Activated T-cell treated with anti-CD3 and anti-CD28 coated beads, Interleukin-2, amount 50 U/mL, for 48 hours (primary cell): ENCODE measurements at places on chromosomes 13 and 19.

GRCh38 chr19:54709212-54709948, 14.9 kb upstream of the KIR3DL3 start:
- DNase-seq, result no peak

- no peak for DNase-seq
Measured at GRCh38 chr13:89746554-89746953, 1600.9 kb upstream of the MIR17HG start.

GRCh38 chr19:28966737-28967399, 246.1 kb downstream of the UQCRFS1 start:
- no peak for DNase-seq

- DNase-seq, result no peak
Measured at GRCh38 chr19:7788178-7788932, 25.3 kb downstream of the CLEC4M start.

DNA sequence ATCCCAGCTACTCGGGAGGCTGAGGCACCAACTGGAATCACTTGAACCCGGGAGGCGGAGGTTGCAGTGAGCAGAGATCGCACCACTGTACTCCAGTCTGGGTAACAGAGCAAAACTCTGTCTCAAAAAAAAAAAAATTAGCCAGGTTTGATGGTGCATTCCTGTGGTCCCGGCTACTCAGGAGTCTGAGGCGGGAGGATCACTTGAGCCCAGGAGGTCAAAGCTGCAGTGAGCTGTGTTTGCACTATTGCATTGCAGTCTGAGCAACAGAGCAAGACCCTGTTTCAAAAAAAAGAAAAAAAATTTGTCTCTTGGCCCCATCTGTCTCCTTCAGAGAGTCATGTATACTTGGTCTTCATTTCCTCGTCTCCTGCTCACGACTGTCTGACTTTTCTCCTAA, 1.6 kb downstream of the CCDC97 start:
- DNase-seq, result no peak

DNA sequence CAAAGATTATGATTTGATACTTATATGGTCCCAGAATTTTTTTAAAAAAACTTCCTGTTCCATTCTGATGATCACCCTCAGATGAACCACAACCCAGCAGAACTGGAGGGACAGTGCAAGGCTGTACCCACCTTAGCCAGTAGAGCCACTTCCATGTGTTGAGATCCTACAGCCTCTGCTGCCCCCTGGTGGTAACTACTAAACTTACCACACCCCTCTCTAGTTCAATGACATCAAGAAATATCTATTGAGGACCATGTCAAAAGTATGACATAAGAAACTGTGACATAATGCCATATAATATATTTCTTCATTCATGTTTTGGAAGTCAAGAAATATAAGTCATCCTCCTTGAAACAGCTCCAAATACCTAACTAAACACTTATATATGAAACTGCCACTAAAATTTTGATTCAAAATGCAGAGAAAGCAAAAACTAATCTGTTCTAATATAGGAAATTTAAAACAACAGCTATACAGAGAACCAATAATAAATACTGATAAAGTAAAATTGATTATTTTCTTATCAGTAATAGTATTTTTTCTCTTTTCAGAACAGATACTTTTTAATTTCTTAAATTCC, 412.6 kb downstream of the KCTD12 start:
- DNase-seq, result peak; percentile 74

DNA sequence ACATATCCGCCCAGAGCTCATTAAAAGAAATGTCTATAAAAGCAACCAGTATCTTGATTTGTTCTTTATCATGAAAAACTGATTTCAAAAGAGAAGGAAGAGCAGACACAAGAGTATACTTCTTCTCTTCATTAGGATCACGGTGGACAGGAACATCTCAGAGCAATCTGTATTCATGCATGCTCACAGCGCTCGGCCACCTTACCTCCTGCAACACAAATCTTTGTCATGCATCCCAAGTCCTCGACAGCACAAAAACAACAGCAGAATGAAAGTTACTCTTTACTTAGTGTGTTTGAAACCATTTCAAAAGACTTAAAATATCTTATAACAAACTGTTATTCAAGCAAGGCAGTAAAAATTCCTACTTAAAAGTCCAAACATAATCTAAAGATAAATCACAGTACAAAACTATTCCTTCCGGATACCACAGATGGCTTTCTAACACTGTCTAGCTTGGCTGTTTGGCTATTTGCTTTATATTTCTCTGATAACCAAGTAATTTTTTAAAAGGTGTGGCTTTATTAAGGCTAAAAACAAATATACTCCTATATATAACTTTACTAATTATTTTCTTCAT, 174.5 kb downstream of the TBC1D4 start:
- no peak for DNase-seq

GRCh38 chr19:48674921-48675824, 2.4 kb upstream of the NTN5 start:
- DNase-seq, result peak; percentile 86

GRCh38 chr13:92436924-92437323, 789.7 kb upstream of the GPC6 start:
- no peak for DNase-seq

DNA sequence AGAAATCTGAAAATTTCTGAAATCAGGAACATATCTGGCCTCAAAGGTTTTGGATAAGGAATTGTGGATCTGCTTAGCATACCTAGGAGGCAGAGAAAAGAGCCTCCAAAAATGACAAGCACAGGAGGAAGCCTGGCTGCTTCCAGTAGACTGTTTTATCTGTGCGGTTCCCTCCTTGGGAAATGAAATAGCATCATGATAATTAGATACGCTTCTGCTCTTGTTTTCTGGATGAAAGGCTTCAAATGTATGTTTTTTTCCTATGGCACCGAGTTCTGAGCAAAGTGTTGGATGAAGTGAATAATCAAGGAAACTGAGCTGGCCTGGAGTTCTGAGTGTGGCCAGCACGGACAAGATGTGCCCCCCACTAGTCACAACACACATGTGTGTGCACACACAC, 19.8 kb upstream of the GPR12 start:
- DNase-seq, result no peak
